8988T (cell line): ENCODE measurements at places on chromosomes 3 and 15.
A peak's percentile ranks its signal among the peaks of the same experiment; 100 is the strongest.

DNA sequence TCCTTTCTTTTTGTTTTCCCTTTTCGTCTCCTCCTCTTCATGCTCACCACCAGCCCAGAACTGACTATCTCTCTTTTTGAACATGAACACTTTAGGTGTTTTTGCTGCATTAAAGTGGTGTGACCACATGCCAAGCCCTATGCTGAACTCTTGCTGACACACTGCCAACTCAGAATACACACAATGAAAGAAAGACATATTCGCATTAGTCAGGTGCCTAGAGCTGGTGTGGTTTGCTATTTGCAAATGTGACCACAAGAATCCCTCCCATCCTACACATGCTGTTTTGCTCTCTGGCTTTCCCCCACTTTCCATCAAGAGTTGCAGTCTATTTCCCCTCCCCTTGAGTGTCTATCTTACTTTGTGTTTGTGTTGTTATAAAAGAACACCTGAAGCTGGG is 967.8 kb upstream of the CFAP20DC start:
- no peak for DNase-seq

- no peak for DNase-seq
Measured at GRCh38 chr3:77913524-77914174, 873.8 kb downstream of the ROBO2 start.

DNA sequence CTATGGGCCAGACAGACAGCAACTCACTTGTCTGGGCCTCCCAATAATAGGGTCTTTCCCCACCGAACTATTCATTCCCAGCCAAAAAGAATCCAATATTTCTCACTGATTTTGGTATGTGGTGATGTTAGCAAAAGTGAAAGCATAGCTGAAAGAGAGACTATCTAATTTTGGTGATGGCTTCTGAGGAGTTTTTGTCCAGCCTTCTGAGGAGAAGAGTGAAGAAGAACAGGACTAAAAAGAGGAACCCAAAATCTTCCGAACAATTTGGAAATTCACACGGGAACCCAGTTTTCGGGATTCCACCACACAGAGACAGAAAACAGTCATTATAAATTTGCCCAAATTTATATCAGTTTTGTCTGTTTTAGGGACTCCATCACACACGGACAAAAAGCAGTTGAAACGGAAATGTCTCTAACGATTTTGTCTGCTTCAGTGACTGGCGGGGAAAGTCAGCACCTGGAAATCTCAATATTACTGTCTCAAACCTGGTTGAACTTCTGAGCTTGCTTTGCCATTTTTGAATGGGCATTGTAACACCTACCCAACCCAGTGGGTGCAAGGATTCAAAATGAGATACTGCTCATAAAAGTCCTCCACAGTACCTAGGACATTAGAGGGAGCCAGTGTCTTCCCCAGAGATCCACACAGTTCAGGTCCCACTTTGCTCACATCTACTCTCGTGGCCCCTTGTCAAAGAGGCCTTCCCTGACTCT is 9.1 kb downstream of the CD80 start:
- no peak for DNase-seq

DNA sequence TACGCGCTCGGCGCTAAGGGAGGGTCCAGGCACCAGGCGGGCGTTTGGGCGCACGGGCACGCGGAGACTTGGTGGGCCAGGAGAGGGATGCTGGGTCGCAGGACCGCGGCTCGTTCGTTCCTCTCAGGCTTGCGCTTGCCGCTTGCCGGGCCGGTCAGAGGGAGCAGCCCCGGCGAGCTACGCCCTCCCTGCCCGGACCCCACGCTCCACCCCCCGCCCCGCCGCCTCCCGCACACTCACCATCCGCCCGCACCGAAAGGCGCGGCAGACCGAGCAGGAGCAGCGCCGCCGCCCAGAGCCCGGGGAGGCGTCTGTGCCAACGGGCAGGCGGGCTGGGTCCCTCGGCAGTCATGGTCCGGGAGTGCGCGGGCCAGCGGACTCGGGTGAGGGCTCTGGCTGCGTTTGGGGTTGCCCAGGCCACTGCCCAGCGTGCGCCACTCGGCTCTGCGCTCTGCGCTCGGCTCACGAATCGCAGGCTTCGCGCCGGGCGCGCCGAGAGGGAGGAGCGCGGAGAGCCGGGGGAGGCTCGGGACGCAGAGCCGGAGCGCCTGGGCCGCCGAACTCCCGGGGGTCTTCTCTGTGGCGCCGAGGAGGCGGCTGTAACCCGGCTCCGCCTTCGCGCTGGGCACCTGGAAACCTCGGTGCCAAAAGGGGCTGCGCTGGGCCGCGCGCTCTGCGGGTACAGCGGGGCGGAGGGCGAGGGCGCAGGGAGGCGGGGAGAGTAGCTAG is at the start of gene SUSD5:
SUSD5 (minus strand) TSS at position 365 of the 729 bp plus-strand sequence; CDS start at position 352, 13 bp downstream.
- no peak for DNase-seq

DNA sequence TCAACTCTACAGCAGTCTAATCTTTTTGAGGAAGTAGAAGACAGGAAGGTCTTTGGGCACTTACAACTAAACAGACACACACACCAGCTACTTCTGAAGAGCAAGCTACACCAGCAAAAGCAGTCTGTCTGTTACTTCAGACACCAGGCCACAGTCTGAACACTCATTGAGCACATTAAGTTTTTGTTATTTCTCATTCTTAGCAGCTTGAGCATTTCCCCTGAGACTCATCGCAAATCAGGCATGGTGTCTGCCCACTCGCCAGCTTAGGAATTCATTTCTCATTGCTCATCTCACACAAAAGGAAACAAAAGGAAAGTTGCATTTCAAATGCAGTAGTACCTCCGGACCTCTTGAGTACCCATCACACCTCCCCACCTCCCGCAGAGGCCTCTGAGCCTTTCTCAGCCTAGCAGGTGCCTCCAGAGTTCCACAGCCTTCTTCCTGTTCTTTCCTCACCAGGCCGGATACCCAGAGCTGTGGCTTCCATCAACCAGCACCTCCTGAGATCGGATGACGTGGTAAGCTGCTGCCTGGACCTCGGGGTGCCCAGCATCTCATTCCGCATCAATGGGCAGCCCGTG is 302.0 kb downstream of the RYR3 start:
- DNase-seq: no peak

DNA sequence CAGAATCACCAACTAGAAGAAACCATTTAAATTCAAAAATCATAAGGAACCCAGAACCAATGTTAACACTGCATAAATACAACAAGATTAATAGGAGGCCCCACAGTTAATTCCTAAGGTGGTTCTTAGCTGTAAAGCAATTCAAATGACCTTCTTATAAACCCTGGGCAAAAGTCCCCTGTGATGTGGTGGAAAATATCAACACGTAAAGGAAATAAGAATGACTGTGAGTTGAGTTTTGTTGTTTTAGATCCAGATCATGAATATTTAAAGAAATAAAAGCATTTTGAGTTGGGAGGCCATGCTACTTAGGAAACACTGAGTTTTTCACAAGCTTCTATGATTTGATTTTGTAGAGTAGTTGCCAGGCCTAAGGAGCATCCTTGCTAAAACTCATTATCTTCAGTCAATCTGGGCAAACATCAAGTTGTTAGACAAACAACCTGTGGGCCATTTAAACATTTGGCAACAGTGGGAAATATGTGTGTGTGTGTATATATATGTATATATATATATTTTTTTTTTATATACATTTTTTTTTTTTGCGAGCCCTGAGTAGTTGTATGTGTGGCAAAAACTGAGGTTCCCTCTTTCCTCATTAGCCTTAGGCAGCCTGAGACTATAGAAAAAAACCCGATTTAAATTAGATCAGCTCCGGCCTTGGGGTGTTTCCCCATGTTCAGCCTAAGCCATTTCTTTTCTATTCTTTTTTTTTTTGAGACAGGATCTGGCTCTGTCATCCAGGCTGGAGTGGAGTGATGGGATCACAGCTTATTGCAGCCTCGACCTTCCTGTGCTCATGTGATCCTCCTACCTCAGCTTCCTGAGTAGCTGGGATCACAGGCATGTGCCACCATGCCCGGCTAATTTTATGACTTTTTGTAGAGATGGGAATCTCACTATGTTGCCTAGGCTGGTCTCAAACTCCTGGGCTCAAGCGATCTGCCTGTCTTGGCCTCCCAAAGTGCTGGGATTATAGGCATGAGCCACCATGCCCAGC is 8.0 kb upstream of the PXK start:
- no peak for DNase-seq

DNA sequence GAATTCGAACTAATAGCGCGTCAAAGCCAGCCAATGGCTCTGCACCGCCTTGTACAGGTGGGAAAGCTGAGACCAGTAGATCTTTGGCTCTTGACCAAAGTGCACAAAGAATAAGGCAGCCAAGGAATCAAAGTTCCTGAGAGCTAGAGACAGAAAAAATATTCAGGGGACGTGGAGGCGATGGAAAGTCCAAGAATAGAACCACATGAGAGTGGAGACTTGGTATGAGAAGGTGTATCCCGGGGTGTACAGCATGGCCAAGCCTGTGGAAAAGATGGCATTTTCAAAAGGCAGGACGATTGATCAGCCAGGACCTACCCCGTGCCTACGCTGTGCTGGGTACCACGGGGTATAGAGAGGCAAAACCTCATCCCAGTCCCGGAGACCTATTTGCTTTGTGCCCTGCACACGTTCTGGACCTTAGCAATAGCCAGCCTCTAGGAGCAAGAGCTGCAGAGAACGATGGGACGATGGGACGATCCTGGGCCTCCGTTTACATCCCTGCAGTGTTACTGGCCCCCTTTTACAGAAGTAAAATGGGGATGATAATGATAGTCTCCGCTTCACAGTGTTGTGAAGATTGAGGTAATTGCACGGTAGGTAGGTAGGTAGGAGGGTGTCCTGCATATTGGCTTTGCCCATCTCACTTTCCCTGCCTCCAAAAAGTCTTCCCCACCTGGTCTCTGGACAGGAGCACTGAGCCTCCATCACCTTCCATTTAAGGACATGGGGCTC is 583 bp upstream of the RBSN start:
- DNase-seq: no peak

GRCh38 chr3:50649451-50649931 is 25.2 kb upstream of the DOCK3 start:
- DNase-seq: no peak

DNA sequence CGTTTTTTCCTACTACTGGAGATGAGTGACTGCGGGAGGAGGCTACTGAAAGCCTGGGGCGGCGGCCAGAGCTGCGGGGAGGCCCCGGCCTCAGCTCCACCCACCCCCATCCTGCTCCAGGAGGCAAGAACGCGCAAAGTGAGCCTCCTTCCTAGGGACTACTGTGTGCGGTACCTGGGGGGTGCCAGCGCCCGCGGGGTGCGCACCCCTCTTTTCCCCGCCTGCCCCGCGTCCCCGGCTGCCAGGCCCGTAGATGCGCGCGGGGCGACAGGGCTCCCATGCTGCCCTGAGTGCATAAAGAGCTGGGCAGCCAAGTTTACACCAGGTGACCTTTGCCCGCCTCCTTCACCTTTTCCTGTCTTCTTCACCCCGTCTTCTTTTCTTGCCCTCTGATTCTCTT is 2.5 kb upstream of the USF3 start:
- DNase-seq: peak; percentile 30

DNA sequence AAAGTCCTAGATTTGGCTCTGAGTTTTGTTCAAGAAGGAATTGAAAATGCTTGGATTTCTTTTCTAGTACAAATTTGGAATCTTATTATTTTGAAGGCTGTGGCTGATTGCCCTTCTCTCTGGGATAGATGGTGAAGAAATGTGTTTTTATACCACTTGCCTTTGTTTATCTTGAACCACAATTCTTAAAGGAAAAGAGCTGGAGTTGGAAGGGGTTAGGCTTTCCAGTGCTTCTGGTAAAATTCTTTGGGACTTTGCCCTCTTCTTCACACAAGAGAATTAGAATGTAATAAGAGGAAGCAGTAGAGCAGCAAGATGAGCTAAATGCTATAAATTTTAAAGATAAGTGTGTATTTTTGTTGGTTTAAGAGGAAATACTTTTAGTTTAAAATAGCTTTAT is 65.8 kb downstream of the COL6A5 start:
- DNase-seq: no peak

GRCh38 chr15:43791993-43792760 is at the start of gene SERF2:
SERF2 (plus strand) TSS chr15:43792320; CDS start chr15:43792377, 57 bp downstream.
- DNase-seq: peak; percentile 89

DNA sequence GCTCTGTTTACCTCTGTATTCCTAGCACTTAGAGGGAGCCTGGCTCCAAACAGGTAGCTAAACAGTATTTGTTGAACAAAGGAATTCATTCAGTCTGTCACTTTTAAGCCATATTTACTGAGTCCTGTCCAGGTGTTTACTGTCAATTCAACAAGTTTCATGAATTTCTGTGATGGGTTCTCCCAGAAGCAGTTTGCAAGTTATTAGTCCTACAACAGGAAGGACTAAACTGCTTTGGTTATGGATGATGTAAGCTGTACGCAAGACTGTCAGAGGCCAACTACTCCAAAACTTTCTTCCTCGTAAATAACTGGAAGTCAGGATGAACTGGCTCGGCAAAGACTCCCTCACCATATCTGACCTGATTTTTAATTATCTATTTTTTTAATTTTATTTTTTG is 25.1 kb downstream of the STIMATE start:
- DNase-seq: no peak

- no peak for DNase-seq
Measured at GRCh38 chr3:111999484-112000324, 982 bp downstream of the TAGLN3 start.

DNA sequence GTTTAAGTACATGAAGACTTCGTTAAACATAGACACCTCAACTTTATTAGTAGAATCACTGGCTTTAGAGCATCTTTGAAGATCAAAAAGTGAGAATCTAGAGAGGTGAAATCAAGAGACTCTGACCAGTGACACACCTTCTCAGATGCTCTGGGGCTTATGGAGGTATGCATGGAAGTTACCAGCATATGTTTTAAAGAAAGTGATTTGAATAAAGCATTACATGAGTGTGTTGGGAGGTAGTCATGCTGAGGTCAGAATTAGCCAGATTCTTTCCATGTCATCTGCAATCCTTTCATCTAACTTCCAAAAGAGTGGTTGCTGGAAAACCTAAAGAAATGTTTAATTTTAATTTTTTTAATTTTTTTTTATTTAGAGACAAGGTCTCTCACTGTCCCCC is 658.0 kb upstream of the GOLIM4 start:
- DNase-seq: no peak

- DNase-seq: no peak
Measured at GRCh38 chr3:106065831-106066230, 197.0 kb upstream of the CBLB start.

DNA sequence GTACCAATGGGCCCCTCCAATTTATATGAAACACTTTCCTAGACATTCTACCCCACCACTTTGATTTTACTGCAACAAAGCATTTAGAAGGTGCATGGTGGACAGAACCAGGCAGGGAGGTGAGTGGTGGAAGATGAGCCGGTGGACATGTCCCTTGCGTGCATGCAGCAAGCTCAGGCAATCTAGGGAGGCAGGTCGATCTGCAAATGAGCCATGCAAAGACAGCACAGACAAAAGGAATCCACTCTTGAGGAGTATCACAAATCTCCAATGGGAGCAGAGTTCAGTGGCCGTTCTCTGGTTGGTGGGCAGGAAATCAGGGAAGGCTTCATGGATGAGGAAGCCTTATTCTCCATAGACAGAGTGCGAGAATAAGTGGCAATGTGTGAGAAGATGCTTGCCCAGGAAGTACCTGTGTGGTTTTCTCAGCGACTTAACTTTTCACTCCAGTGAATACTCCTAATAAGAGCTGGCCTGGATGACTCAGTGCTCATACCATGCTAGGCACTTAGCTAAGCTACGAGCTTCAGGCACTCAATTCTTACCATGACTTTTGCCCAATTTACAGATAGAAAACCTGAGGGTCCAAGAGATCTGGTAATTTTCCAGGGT is 152.5 kb downstream of the FOXP1 start:
- DNase-seq: peak; percentile 47

- peak; percentile 91 for DNase-seq
Measured at GRCh38 chr3:38029400-38030125, at the start of gene PLCD1. PLCD1 (minus strand) TSS chr3:38029642; CDS start chr3:38029539, 103 bp downstream.

- DNase-seq: no peak
Measured at GRCh38 chr3:104108522-104108921, 1258.2 kb upstream of the ALCAM start.

- DNase-seq: no peak
Measured at GRCh38 chr3:144583871-144584270, 612.2 kb downstream of the DIPK2A start.
